ENCODE measurements at places on chromosomes 1 and 21. TPM values are rescaled to one million over a fixed set of nuclear protein-coding genes. Genes with fewer than 3 reads are reported as not detected.
A peak's percentile ranks its signal among the peaks of the same experiment; 100 is the strongest.

Gene RIPPLY3
- total RNA-seq = 2.8 TPM

Gene SH2D5
- total RNA-seq = 7.7 TPM

DNA sequence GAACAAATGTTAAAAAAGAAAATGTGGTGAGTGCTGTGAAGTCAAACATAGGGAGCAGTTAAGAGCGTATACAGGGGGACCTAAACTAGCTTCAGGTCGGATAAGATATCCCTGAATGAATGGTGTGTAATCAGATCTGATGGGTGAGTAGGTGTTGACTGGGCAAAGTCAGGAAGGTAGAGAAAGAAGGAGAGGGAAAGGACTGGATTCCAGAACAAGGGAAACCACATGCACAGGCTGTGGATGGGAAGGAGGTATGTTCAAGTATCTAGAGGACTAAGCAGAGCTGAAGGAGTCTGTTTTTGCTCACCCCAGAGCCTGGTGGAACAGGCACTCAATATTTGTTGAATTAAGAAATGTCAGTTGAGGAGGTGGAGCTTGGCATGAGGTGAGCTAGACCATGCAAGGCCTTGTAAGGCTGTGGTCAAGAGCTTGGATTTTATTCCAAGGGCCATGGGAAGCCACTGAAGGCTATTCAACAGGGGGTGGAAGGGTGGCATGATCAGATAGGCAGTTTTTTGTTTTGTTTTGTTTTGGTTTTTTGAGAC lies 27.4 kb downstream of the MAP7D1 start:
- no peak for DNase-seq

GRCh38 chr1:202068596-202068995 lies 54.1 kb upstream of the GPR37L1 start:
- peak; percentile 55 for DNase-seq

DNA sequence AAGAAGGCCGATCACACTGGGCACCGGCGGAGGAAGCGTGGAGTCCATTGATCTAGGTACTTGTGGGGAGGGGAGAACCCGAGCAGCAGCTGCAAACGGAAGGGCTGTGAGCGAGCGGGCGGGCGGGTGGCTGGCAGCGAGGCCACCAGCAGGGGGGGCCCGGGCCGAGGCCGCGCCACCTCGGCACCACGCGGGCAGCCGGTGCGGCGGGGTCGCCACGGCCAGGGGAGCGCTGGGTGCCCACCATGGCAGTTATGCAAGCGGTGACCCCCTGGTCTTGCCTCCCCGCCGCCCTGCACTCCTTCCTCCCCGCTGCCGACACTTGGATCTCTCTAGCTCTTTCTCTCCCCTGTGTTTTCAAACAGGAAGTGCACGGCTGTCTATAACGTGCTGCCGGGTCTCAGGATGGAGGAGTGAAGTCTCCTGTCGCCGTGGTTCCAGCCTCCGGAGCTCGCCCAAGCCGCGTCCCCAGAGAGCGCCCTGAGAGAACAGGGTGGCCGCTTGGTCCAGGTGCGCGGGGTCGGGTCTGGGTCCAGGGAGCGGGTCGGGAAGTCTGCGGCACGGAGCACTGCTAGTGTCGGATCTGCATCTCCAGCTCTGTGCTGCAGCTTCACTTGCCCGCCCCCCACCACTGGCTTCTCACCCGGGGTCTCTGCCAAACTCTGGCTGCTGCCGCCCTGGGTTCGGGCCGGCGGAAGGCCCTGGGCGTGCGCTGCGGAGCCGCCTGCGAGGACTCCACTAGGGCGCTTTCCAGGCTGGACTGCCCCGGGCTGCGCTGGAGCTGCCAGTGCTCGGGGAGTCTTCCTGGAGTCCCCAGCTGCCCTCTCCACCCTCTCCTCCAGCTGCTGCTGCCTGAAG lies 22.7 kb downstream of the LRRC8D start:
- peak; percentile 83 for DNase-seq

GRCh38 chr1:202283379-202283844 lies 58.3 kb downstream of the UBE2T start:
- no peak for DNase-seq

DNA sequence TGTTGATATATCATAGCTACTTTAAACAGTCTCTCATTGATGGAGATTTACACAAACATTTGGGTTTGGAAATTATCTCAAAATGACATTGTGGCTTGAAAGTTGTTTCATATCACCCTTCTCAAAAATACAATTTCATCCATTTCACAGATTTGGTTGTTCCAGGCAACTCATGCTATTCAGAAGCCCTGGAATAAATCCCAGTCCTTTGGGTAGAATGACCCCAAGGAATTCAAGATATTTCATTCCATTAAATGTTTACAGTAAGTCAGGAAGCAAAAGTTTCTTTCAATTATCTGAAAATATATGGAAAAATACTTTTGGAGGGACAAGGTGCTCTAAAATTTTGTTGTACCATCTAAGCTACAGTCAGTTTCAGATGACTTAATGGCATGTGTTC lies 27.1 kb downstream of the MPZL1 start:
- DNase-seq = no peak
